PC-9 (cell line): ENCODE measurements at places on chromosomes 5 and 9. TPM values are rescaled to one million over a fixed set of nuclear protein-coding genes. Genes with fewer than 3 reads are reported as not detected.

The ZFP2 gene
- total RNA-seq, result not detected in 2 replicates

The POLR3G gene
- total RNA-seq, result 3.9 and 4.4 TPM in 2 replicates

- no peak overlapping the region for H3K4me3 ChIP-seq
- no peak for DNase-seq
- H3K4me1 ChIP-seq, result peaks cover 28% of the 10 kb centered on the region
- no peaks in the 10 kb centered on the region for H3K36me3 ChIP-seq
- H3K27ac ChIP-seq, result no peak overlapping the region
Measured at GRCh38 chr9:110583237-110583636, 3.7 kb upstream of the SVEP1 start.

DNA sequence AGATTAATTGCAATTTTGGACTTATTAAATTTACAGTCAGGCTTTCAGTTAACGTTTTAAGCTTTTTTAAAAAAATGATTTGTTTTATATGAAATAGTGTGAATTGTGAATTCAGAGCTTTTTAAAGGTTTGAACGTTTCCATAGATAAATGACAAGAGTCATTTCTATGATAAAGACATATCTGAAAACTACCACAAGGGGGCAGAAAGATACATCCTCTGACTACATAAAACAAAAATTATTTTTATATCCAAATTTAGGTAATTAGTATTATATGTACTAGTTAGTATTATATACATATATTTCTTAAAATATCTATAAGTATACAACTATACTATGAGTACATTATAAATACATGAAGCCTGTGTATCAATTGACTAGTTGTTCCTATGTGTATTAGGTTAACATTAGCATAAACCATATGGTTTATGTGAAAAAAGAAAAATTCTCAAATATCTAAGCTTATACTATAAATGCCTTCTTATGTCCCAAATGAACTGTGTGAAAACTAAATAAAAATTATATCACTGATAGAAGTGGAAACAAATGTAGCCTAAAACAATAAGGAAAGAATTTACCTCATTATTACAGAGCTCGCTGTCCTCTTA lies 155.2 kb downstream of the MEF2C start:
- H3K27me3 ChIP-seq, result no peaks in the 10 kb centered on the region
- no peaks in the 10 kb centered on the region for H3K36me3 ChIP-seq
- no peak overlapping the region for H3K4me3 ChIP-seq

DNA sequence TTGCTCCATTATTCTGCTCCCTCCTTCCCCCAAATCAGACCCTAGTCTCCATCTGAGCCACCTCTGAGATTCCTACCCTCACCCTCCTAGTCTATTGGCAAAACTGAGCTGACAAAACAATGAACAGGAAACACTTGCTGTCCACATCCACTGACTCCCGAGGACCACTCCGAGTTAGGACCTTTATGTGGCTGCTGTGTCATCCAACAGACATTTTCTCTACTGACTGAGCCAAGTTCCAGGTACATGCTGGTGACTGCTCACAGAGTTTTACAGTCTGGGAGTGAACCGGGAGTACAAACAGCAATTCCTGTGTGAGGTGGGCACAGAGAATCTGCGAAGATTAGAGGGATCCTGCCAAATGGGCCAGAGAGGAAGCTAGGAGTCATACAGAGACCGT lies 39.2 kb downstream of the CFAP90 start:
- no peaks in the 10 kb centered on the region for H3K4me1 ChIP-seq
- H3K36me3 ChIP-seq, result no peaks in the 10 kb centered on the region
- no peak overlapping the region for H3K4me3 ChIP-seq
- no peak for DNase-seq

DNA sequence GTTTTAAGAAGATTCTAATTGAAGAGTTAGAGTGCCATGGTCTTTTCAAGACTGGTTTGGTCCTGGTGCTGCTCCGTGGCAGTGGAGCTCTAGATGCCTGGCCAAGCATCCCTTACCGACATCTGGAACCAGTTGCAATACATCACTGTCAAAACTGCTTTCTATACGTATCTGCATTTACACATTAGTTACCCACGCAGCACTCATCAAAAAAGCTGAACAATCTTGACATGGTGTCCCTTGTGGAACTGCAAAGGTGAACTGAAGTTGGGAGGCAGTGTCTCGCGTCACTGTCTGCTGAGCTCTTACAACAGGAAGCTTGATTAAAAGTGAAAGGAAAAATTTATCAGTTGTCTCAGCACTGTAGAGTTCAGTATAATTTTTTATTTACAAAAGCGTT lies 82.6 kb downstream of the PBX3 start:
- no peaks in the 10 kb centered on the region for H3K4me1 ChIP-seq
- H3K4me3 ChIP-seq, result no peak overlapping the region
- H3K36me3 ChIP-seq, result no peaks in the 10 kb centered on the region
- DNase-seq, result no peak
- no peaks in the 10 kb centered on the region for H3K27me3 ChIP-seq

DNA sequence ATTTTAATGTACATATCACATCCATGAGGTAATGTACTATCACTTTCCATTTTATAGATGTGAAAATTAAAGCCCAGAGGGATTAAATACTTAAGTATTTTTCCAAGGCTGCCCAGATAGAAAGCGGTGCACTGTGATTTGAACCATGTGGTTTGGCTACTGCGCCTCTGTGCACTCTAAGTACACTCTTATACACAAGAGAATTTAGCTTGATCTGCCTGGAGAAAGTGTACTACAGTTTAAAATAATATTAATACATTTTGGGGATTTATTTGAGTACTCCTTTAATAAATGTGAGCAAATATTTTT lies 360.4 kb upstream of the ACTBL2 start:
- peaks cover 10% of the 10 kb centered on the region for H3K36me3 ChIP-seq
- peak overlapping the region; percentile 98 for H3K27ac ChIP-seq
- peaks cover 56% of the 10 kb centered on the region for H3K4me1 ChIP-seq
- no peaks in the 10 kb centered on the region for H3K27me3 ChIP-seq
